ENCODE measurements at places on chromosomes 13 and 19.

DNA sequence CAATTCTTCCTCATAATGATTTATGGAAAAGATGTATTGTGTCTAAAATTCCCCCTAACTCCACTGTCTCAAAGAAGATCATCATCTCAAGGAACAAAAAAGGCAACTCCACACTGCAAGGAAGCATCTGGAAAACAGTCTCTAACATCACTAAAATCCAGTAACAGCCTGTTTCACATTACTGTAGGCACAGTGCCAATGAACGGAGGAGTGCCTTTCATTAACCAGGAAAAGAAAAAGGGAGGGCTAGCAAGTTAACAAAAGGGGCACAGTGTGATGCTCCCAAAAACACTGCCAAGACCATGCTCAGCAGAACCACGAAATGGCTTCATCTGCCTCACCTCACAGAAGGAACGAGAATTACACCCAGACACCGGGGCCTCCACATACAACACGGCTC, 8.5 kb downstream of the TMTC4 start:
- DNase-seq, result no peak

DNA sequence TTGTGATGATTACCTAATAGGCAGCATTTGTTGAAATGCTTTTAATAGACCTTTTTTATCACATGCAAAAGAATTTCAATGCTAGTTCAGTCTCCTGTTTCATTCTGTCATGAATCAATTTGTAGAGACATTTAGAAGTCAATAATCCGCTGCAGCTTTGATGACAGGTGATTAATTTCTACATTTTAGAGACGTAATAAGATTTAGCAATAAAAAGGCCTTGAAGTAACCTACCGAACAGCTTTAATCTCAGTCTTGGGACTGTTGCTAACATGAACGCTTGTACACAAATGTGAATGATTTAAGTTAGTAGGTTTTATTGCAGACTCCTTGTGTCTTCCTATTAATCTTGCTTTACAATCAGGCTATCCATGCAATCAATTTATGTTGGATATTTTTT, 186.5 kb downstream of the MZT1 start:
- DNase-seq, result no peak

DNA sequence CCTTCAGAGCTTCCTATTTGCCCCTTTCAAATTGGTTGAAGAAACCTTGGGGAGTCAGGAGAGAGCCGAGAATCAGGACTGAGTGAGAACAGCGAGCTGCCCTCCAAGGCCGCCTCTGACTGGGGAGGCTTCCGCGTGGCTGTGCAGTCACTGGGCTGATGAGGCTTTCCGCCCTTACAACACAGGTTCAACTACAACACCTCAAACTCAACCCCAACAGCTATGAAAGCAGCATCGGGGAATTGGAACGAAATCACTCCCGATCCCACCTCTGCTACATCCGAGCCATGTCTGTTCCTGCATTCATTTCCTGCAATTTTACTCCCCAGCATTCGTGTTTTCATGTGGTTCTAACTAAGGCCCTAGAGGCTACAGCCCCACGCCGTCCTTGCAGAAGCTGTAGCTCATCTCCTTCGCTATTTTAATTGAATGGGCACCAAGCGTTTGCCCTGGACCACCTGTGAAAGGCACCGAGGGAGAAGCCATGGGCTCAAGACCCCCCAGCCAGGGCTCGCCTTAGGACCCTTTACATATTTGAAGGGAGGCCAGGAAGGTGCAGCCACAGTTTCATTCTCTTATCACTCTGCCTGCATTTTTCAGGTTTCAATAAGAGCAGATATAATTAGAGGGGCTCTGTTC, 12.3 kb upstream of the RASA3 start:
- DNase-seq, result no peak

DNA sequence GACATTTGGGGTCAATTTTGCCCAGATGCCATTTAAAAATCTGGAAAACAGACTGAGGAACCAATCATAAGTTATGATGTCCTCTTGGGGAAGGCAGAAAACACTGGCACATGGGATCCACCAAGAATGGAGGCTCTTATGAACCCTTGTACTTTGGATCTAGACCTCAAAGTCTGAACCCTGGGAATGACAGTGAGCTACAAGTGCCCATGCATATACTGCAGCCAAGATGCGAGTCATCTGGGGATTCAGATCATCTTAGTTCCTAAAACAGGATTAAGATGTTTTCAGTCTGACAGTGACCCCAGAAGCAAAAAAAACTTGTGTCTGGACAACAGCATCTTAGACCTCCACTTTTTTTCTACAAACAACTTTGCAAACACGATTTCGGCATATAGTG, 100.2 kb upstream of the SIAH3 start:
- no peak for DNase-seq

GRCh38 chr13:101155920-101156319, 260.4 kb downstream of the NALCN start:
- no peak for DNase-seq

- no peak for DNase-seq
Observed at GRCh38 chr13:66074018-66074615, 1156.0 kb downstream of the PCDH9 start.

- peak; percentile 6 for DNase-seq
Observed at GRCh38 chr13:34765446-34766180, 176.5 kb upstream of the NBEA start.

GRCh38 chr13:99383946-99384345, 76.7 kb upstream of the GPR183 start:
- no peak for DNase-seq

GRCh38 chr13:109740121-109740520, 46.3 kb downstream of the IRS2 start:
- DNase-seq, result no peak

GRCh38 chr13:78875792-78876580, 217.0 kb upstream of the OBI1 start:
- DNase-seq, result no peak

- DNase-seq, result peak; percentile 61
Observed at GRCh38 chr13:44437356-44438233, 64.0 kb downstream of the SERP2 start.

DNA sequence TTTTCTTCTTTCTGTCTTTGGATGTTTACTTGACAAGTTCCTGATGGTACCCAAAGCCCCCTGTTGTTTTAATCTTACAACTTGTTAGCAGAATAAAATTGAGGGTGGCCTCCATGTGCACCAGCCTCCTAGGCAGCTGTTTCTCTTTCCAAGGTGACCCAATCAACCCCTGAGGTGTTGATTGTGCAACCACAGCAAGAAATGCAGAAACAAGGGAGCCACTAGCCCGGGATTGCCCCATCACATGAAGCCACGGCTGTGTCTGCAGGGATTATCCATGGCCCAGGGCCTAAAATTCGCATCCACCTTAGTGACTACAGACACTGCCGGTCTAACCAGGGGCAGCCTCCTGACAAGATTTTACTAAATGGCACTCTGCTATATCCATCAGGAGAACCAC, 14.4 kb downstream of the CEACAM4 start:
- DNase-seq, result no peak

DNA sequence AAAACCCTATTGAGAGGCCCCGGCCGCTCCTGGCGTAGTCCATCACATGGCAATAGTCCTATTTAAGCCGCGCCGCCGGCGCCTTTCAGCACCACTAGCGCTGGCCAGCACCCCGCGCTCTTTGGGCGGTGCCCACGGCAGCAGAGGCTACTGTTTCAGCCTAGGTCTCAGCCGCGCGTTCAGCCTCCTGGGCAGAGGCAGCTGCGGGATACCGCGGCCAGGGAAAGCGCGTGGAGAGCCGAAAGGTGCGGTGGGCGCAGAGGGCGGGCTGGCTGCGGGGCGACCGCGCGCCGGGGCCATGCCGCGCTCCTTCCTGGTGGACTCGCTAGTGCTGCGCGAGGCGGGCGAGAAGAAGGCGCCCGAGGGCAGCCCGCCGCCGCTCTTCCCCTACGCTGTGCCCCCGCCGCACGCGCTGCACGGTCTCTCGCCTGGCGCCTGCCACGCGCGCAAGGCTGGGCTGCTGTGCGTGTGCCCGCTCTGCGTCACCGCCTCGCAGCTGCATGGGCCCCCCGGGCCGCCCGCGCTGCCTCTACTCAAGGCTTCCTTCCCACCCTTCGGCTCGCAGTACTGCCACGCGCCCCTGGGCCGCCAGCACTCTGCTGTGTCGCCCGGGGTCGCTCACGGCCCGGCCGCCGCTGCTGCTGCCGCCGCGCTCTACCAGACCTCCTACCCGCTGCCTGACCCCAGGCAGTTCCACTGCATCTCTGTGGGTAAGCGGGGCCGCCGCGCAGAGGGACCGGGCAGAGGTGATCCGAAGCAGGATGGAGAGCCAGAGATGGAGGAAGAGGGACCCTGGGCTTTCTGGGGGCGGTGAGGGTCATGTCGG, at the start of gene GSX1:
TSS of gene GSX1 (plus strand) at position 91 of the 826 bp plus-strand sequence. CDS start at position 299, 208 bp downstream.
- DNase-seq, result peak; percentile 53

- no peak for DNase-seq
Observed at GRCh38 chr13:28373810-28374209, 121.1 kb downstream of the FLT1 start.

DNA sequence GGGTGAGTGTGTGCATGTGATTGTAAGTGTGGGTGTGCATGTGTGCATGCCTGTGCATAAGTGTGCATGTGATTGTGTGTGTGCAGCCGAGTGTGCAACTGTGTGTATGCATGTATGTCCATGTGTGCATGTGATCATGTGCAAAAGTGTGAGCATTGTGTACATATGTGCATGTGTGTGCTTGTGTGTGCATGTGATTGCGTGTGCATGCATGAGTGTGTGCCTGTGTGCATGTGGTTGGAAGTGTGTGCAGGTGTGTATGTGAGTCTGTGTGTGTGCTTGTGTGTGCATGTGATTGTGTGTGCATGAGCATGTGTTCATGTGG, 3.5 kb downstream of the PODNL1 start:
- DNase-seq, result no peak

DNA sequence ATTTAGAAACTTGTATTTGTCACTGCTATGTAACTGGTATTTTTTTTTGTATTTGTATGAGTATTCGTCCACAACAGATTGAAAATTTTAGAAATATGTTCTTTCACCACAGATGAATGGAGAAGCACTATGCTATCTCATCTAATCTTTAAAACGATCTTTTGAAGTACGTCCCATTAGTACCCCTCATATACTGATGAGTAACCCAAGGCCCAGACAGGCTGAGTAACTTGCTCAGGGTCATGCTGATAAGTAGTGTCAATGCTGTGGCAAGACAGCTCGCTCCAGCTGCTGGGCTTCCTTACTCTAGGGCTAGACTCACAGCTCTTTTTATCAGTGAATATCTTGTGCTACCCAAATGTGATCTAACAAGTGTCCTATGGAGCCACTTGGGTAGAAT, 154.2 kb downstream of the SUCLA2 start:
- no peak for DNase-seq

DNA sequence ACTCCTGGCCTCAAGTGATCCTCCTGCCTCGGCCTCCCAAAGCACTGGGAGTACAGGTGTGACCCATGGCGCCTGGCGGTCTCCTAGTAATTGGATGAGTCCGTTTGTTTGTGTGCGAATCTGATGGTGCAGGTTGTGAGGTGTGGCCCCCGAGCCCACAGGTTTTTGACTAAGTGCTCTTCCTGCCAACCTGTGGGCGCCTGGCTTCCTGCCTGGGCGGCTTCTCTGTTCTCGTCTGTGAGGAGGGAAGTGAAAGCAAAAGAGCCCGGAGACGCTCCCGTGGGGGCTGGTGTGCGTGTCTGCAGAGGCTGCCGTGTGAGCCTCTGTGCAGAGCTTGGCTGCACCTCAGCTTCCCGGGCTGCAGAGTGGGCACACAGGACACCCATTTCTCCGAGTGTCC, 10.0 kb downstream of the ARHGAP45 start:
- DNase-seq, result peak; percentile 40

- DNase-seq, result no peak
Observed at GRCh38 chr19:17686023-17686521, 2.1 kb downstream of the UNC13A start.

GRCh38 chr13:24997367-24997967, 98.5 kb upstream of the PABPC3 start:
- DNase-seq, result peak; percentile 61

DNA sequence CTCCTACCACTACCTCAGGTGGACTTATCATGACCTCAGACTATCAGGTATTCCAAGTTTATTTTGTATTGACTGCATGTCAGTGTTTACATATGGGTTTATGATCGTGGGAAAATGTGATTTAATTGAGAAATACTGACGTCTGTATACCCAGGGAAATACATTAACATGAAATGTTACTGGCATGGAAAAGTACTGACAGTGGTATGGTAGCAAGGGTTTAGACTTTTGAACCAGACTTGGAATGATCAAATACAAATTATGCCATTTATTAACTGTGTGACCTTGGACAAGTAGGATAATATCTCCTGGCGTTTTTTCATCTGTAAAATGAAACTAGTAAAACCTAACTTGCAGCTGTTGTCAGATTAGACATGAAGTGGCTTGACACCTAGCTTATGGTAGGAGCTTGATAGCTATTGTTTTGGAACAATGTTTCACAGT, 147.7 kb downstream of the CDK8 start:
- DNase-seq, result no peak

GRCh38 chr19:27794494-27795042, 1418.4 kb downstream of the UQCRFS1 start:
- DNase-seq, result peak; percentile 19

DNA sequence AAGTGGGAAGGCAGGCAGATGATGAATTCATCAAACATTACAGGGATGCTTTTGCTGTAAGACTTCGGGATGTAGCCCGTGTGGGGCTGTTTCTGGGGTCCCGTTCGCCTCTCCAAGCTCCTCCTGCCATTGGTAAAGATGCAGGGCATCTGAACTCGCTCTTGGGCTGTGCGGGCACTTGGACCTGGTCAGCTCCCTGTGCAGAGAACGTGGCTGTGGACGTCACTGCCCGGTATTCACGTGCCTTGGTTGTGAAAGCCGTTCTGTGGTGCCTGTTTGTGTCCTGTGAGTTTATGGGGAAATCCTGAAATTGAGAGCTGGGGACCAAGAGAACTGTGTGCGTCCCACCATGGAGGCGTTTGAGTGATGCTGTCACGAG, 5.4 kb downstream of the TFDP1 start:
- no peak for DNase-seq

- DNase-seq, result peak; percentile 43
Observed at GRCh38 chr13:99269627-99270241, 11.6 kb upstream of the GPR18 start.

DNA sequence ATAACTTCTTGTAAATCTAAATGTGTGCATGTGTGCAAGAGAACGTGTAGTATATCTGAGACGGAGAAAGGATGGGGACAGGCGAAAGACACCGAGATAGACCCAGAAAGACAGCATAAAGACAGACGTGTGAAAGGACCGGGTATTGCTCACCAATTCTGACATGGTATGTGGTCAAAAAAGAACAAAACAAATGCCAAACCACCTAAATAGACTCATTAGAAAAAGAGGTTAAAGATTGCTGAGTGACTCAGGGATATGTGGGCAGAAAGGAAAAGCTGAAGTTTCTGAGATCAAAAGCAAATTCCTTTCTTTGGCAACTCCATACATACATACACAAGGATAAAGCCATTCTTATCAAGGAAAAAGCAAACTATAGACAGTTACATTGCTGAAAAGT, 179.7 kb upstream of the TSC22D1 start:
- DNase-seq, result peak; percentile 70

GRCh38 chr13:39463611-39464010, 139.4 kb downstream of the LHFPL6 start:
- no peak for DNase-seq
